ENCODE measurements at places on chromosomes 6 and 20. TPM values are rescaled to one million over a fixed set of nuclear protein-coding genes. Genes with fewer than 3 reads are reported as not detected.

Gene NCOA5
- total RNA-seq = 30.9 TPM

DNA sequence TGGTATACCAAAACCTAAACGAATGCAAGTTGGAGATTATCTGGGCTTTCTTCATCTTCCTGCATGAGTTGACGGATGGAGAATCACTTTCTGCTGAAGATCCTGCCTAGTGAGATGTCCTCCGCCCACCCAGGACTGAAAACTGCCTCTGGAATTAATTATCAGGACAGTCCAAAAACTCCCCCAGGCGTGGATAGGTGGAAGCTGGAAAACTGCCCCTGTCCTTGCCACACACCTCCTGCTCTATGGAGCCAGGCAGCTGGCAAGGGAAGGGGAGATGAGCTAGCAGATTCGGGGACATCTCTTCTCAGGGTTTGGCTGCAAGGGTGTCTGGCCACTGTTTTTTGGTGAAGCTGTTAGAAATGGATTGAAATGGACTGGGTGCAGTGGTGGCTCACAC lies 89.3 kb upstream of the ZNFX1 start:
- H3K4me1 ChIP-seq = no peaks in the 10 kb centered on the region
- H3K4me3 ChIP-seq = no peak overlapping the region
- H3K27me3 ChIP-seq = peaks cover 22% of the 10 kb centered on the region
- H3K36me3 ChIP-seq = no peaks in the 10 kb centered on the region

- no peak overlapping the region for H3K4me3 ChIP-seq
- H3K27me3 ChIP-seq = no peaks in the 10 kb centered on the region
- no peak for DNase-seq
- H3K4me1 ChIP-seq = no peaks in the 10 kb centered on the region
- no peak overlapping the region for H3K27ac ChIP-seq
These were observed 95.5 kb downstream of the ASXL1 start for GRCh38 chr20:32453467-32454163.

GRCh38 chr20:45016089-45016671 lies 49.9 kb downstream of the STK4 start:
- peaks cover 63% of the 10 kb centered on the region for H3K36me3 ChIP-seq
- no peak overlapping the region for H3K4me3 ChIP-seq
- DNase-seq = no peak
- H3K27ac ChIP-seq = peak overlapping the region; percentile 15
- H3K27me3 ChIP-seq = no peaks in the 10 kb centered on the region
- peaks cover 39% of the 10 kb centered on the region for H3K4me1 ChIP-seq

- DNase-seq = no peak
- H3K4me3 ChIP-seq = no peak overlapping the region
- H3K36me3 ChIP-seq = no peaks in the 10 kb centered on the region
- H3K27me3 ChIP-seq = peaks cover 2% of the 10 kb centered on the region
- H3K4me1 ChIP-seq = no peaks in the 10 kb centered on the region
- no peak overlapping the region for H3K27ac ChIP-seq
These were observed 145.3 kb downstream of the VEGFA start for GRCh38 chr6:43915208-43915869.

DNA sequence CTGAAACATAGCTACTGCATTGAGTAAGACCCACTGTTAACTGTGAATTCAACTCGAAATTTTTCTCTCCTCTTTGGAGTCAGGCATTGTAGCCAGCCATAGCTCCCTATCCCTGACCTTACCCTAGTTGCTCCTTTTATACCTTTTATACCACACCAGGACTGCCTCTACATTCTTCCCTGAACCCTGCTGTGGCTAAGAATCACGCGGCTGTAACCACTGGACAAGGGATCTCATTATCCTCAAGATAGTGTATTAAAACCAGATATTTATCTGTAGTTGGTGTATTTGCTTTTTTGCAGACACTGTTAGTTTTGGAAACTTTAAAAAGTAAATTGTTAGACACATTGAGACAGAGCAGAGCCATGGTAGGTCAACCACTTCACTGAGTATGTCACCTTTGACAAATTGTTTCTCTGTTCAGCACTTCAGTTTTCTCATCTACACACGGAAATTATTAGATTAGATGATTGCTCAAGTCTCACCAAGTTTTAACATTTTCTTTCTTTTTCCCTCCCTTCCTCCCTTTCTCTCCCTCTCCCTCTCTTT lies 171.9 kb upstream of the PRND start:
- H3K4me3 ChIP-seq = no peak overlapping the region
- DNase-seq = no peak
- H3K27ac ChIP-seq = no peak overlapping the region
- no peaks in the 10 kb centered on the region for H3K4me1 ChIP-seq

Measured in activated CD4-positive, alpha-beta T cell treated with anti-CD3 and anti-CD28 coated beads, Interleukin-2, amount 10 ng/mL, durations not matched to agents 7 days and 5 days (primary cell).